AG20443 (cell line): ENCODE measurements at places on chromosomes 3 and 15.

DNA sequence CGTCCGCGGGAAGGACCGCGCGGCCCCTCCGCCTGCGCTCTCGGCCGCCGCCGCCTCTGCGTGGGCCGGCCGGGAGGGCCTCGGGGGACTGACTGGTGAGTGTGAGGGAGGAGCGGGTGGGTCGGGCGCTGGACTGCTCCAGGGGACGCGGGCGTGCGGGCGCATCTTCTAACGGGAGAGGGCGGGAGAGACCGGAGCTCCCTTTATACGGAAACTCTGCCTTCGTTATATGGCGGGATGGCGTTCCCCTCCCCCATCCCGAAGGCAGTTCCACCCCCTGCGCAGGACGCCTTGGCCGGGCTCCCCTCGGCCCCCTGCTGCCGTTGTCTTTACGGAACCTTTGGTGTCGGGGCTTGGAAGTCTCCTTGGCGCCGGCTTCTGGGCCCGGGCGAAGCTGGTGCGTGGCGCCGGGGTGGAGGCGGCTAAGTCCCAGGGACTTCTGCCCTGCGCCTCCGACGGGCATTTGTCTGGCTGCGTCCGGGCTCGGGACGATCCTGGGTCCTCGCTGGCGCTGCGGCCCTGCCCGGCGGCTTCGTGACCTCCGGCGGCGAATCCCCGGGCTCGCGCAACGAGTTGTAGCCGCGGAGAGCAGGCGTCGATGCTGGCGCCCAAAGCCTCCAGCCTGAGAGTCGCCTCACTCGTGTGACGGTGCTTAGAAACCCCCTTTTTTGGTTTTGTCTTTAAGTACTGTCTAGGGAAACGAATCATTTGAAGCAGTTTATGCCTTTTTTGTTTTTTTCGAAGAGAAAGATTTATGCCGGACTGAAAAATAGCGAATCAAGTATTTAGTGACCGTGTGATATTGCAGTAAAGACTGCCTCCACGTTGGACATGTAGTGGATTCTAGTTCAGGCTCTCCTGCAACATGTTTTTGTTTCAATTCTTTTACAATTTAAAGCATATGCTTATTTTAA lies 623 bp downstream of the ZNF639 start:
- DNase-seq = peak; percentile 83

DNA sequence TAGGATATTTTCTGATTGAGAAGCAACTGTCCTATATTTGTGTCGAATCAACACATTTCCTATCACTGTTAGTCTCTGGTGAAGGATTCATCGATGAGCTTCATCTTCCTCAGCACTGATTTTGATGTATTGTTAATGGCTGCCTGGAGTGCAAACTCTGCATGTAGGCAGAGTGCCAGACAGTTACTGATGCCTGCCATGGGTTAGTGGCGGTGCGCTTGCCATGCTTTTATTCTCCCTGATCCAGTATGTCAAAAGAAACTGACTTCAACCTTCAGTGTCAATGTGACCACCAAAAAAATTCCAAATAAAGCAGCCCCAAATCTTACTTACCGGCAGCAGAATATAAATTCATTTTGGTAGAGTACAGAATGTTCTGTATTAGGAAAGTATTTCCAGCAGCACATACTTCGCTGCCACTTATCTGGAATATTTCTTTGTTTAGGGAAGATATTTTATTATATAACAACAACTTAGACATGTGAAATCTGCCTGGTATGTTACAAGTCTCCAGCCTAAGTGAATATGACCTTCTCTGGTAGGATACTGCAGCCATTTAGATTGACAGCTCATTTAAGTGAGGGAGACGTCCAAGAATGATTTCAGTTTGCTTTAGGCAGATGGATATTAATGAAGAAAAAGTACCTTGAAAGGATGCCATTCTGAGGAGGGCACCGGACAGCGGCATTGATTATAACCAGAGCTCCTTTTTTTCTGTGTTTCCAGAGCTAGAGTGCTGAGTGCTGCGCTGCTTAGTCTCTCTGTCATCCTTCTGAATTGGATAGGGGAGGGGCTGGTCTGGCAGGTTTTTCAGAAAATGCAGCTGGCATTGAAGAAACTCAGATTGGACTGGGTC lies 59.9 kb downstream of the ARHGEF26 start:
- DNase-seq = no peak

GRCh38 chr3:156298938-156299337 lies 178.6 kb downstream of the KCNAB1 start:
- no peak for DNase-seq

- peak; percentile 84 for DNase-seq
Observed at GRCh38 chr3:139122221-139122581, 77.5 kb upstream of the PRR23C start.

DNA sequence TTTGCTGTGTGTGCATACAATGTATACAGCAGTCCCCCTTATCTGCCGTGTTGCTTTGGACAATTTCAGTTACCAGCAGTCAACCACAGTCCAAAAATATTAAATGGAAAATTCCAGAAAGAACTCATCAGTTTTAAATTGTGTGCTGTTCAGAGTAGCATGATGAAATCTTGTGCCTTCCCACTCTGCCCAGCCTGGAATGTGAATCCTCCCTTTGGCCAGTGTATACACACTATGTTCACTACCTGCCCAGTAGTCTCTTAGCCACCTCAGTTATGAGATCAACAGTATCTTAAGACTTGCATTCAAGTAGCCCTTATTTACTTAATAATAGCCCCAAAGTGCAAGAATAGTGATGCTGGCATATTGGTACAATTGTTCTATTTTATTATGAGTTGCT lies 133.6 kb upstream of the ABHD17C start:
- no peak for DNase-seq

DNA sequence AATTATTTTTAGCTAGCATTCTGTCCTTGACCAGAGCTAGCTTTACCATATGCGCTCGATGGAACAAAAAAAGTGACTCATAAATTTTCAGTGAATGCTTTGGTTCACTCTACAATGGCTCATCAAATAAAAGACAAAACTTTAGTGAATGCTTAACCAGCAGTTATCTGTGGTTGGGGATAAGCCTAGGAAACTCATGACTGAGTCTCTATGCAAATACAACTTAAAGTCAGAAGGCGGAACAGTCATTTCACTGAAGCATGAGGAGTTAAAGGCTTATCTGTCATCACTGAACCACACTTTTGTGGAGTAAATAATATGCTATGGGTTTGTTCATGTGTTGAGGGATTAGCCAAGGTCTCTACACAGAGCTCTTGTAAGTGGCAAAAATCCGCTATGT lies 308.4 kb downstream of the SQOR start:
- DNase-seq = no peak

DNA sequence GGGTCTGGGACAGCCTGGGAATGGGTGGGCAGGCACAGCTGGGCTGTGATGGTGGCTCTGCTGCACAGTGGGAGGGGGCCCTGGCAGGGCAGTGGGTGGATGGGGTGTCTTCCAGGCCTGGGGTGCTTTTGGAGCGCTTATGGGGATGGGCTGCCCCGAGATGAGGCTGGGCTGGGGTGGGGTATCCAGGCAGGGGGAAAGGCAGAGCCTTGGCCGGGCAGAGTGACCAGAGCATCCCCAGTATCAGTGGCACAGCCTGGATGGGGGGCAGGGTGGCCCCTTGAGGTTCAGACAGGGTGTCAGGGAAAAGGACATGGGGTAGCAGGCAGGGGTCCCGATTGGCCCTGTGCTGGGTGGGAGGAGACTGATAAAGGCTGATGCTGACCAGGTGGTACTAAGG lies 26.6 kb downstream of the HDAC11 start:
- no peak for DNase-seq

GRCh38 chr15:90248789-90249202 lies 560 bp upstream of the TTLL13 start:
- DNase-seq = no peak

DNA sequence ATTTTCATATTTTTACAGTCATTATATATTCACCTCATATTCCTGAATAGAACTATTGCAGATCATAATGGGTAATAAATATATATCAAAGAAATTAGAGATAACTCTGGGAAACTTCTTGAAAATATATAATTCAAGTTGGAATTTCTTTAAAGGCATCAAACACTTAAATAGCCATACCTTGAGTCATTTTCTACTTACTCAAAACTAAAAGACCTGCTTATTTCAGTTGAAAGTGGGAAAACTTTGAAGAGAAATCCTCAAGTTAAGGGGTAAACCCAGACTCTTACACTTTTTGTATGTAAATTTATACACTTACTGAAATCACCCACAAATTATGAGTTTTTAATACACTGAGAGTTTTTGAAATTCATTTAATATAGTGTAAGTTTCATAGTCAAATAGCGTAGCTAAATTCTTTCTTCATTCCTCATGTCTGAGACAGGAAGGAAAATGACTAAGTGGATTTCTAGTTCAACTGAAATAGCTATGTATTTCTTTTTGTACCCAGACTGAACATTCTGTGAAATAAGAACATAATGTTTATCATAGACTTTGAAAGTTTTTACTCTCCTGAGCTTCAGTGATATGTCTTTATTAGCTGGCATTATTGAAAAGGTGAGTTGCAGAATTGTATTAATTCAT lies 4.6 kb upstream of the ALCAM start:
- DNase-seq = peak; percentile 24

DNA sequence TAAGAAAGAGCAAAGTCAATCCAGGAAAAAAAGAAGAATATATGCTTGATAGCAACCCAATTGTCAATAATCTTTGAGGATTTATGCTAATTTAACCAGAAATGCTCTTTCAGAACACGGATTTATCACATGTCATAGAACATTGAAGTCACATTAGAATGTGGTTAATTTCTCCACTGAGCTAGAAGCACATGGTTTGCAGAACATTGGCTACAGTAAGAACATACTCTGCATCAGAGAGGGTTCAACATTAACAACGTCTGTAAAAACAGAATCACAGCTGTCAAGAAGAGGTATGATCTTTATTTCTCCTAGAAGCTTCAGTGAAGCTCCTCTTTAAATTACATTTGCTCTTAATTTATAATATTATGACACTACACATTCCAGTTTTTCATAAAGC lies 619.7 kb upstream of the AGTR1 start:
- DNase-seq = no peak

DNA sequence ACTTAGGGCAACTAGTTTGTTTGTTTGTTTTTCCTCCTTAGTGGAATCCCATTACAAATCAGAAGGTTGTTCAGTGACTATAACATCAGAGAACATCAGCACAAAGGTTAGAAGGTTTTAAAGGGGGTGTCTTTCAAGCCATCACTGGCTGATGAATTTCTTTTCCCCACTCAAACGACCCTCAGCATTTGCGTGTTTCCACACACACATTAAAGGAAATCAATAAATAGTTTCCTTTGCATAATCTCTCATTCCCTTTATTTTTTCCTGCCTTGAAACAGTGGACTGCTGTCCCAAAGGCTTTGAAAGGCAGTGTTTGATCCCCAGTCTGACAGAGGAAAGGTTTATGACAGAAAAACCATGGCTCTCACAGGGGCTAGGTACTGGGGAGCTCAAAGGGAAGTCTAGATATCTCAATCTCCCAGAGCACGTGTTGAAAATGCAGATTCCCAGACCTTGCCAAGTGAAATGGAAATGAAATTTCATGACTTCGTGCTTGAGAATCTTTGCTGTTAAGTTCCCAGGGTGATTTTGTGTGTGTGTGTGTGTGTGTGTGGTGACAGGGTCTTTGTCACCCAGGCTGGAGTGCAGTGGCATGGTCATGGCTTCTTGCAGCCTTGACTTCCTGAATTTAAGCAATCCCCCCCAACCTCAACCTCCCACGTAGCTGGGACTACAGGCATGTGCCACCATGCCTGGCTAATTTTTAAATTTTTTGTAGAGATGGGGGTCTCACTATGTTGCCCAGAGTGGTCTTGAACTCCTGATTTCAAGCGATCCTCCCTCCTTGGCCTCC lies 2.2 kb upstream of the INTS14 start:
- DNase-seq = no peak

DNA sequence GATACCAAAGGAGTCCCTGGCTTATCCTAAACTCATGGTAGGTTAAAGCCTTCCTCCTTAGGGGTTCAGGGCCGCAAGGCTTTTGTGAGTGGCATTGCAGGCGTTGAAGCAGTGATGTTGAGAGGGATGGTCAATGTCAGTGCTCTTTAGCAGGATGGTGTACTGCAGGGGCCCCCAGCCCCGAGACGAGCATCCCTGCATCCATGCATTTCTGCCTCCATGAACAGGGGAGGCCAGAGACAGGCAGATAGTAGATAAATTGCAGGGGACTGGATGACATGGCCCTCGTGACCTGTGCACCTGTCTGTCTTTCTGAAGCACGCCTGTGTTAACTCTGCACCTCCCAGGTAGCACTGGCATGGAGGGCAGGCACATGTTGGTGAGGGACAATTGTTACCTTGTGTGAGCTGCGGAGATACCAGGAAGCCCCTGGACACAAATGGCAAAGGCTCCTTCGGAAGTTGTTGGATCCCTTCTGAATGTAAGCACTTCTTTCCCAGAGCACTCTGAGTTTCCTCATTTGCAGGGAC lies 133.5 kb downstream of the SNRPN start:
- DNase-seq = no peak

DNA sequence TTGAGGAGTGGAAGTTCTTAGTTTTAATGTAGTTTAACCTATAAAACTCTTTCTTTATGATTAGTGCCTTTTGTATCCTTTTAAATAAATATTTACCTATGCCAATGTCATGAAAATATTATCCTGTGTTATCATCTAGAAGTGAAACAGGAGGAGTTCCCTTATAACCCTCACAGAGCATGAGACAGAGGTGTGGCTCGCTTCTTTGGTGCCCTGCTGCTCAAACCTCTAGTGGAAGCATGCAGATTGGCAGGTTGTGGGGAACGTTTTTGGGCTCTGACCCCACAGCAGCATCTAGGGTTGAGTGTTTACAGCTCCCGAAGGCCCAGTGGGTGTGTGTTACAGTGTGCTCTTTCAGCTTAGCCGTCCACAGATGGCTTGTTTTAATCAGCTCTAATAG lies 459.4 kb upstream of the AZI2 start:
- no peak for DNase-seq

DNA sequence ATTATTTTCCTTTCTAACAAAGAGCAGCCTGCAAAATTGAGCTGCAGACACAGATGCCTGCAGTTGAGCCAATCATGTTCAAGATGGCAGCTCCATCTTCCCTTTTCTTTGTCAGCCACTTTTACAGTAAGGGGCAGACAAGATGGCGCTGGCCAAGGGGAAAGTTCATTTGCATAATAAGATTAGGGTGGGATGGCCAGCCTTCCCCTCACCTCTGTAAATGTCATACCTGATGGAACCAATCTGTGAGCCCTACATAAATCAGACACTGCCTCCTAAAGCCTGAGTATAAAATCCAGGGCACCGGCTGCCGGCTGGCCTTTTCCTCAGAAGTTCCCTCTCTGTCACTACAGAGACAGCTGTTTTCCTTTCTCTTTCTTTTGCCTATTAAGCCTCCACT lies 15.8 kb downstream of the PATL2 start:
- no peak for DNase-seq

DNA sequence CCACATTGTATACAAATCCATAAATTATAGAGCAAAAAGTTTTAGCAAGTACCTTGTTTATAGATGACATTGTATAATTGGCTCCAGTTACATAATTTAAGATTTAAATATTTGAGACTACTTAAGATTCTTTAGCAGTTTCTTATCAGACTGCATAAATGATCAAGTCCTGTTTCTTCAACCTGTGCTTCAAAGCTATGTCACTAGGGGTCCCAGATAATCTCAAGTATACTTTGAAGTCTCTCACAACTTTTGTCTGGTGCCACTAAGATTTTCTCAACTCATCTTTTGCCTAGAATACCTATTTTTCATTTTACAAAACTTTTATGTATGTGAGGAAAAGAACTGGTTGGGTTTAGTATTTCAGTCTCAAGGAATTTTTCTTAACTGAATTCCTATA lies 205.5 kb downstream of the STAG1 start:
- DNase-seq = no peak

GRCh38 chr3:24229468-24230221 lies 265.0 kb downstream of the THRB start:
- DNase-seq = no peak

- DNase-seq = no peak
Observed at GRCh38 chr3:120093119-120093910, 932 bp downstream of the GSK3B start.

- DNase-seq = peak; percentile 61
Observed at GRCh38 chr15:49423021-49423420, at the start of gene FGF7. Gene FGF7 (plus strand): TSS chr15:49423242. CDS start chr15:49424298, 1,056 bp downstream.
